ENCODE measurements at places on chromosomes 1 and 21.

- DNase-seq, result no peak
These were observed 510.4 kb upstream of the ZP4 start for GRCh38 chr1:238401144-238401543.

GRCh38 chr1:147267711-147268110, 25.2 kb downstream of the CHD1L start:
- DNase-seq, result no peak

DNA sequence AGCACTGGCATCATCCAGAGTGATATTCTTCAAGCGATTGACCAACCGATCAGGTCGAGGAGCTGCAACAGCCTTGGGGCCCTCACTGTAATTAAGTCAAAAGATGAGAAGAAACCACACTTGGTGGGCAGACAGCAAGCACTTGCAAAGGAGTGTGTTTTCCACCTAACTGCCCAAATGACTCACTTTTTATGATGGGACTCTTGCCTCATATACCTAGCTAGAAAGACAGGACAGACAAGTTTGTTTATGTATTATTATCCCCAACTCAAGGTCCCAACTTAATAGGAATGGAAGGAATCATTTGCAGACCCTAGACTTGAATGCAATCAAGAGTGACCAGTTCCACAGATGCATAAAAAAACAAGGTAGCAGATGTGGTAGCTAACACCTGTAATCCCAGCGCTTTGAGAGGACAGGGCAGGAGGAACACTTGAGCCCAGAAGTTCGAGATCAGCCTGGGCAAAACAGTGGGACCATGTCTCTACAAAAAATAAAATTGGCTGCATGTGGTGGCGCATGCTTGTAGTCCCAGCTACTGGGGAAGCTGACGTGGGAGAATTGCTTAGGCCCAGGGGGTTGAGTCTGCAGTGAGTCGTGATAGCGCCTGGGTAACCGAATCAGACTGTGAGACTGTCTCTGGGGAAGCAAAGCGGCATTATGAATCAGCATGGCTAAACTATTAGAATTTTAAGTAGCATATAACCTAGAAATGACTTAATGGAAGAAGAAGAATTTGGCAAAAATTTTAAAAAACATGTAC, 2.3 kb upstream of the NRAS start:
- no peak for DNase-seq

GRCh38 chr1:178189814-178190213, 95.9 kb downstream of the RASAL2 start:
- peak; percentile 79 for DNase-seq

- DNase-seq, result no peak
These were observed 6.2 kb downstream of the NPHP4 start for GRCh38 chr1:5986018-5986417.

DNA sequence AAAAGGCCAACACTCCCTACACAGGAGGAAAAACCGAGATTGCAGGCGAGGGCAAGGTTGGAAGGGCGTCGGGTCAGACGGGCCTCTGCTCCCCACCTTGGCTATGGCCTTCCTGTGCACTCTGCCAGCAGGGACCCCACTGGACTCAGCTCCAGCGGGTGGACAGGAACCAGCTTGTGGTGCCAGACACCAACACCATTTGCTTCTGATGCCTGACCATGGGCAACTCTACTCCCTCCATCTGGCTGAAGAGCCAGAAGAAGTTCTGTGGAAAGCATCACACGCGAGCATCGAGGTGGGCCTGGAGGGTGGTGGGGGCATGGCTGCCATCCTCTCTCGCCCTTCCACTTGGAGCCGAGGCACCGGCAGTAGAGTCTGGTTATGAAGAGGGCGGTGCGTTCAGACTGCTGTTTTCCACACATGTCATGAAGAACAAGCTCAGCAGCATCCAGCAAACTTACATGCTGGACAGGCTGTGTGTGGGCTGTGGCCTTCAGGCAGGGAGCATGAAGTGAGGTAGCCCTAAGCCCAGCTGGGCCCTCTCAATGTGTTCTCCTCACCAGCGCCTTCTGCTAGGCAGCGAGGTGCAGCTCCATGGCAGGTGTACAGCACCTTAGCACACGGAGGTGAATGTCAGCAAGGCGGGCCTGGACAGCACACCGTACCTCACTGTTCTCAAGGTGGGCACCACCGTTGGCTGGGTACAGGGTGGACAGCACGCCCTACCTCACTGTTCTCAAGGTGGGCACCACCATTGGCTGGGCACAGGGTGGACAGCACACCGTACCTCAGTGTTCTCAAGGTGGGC, 15.6 kb upstream of the ZNF669 start:
- DNase-seq, result no peak

DNA sequence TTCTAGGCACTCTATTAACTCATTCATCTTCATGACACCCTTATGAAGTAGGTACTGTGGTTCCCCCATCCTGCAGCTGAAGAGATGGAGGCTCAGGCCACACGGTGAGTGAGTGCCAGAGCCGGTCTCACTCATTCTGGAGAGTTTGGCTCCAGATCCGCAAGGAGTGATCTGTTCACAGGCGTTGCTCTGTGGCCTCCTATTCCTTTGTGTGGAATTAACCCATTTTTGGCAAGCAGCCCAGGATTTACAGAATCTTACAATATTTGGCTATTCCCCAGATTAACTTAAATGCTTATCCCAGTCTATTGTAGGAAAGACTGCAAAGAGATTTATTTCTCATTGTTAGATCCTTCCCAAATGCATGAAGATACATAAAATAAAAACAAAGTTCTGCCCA, 29.6 kb downstream of the KIAA0040 start:
- DNase-seq, result no peak

DNA sequence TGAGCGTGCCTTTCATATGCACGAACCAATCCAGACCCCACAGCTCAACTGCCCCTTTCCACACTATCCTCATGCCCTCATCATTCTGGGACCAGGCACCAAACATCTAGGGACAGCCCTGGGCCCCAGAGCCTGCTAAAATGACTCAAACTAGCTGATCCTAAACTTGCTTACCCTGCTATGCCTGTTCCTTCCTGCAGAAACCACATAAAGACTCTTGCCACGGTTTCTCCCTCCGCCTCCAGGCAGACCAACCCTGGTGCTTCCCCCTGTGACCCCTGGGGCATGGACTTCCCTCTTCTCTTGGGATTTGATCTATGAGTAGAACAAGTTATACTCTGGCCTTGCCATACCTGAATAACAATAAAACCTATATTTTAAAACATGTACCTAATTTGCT, 138.0 kb upstream of the CD34 start:
- peak; percentile 60 for DNase-seq

- DNase-seq, result peak; percentile 60
These were observed 202.9 kb downstream of the TBX15 start for GRCh38 chr1:118785246-118785645.

DNA sequence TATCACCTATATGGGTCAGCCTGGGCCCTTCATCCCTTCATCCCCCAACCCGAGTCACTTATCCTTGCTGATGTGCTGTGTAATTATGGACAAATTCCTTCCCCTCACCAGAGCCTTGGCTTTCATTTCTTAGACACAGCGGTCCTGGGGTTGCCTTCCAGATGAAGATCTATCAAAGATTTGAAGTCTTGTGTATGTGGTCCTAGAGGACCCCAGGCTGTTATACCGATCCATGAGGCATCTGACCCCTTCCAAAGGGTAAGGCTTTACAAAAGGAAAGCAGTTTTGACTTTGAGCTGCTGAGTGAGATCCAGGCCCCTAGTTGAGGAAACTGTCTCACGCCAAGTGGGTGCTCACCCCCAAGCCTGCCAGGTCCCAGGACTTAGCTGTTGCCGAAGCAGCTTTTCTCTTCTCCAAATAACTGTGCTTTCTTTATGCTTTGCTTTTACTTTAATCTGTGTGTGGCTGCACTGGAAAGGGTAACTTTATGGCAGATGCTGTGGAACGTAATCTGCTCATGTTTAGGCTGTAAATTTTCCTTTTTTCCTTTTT, 37.6 kb downstream of the MAN1C1 start:
- no peak for DNase-seq

GRCh38 chr1:59404796-59405195, 107.9 kb downstream of the FGGY start:
- no peak for DNase-seq

- no peak for DNase-seq
These were observed 5.7 kb downstream of the VAMP4 start for GRCh38 chr1:171736196-171736595.

- no peak for DNase-seq
These were observed 55.8 kb downstream of the COL18A1 start for GRCh38 chr21:45460611-45461368.

GRCh38 chr21:38811257-38811656, 5.5 kb downstream of the ETS2 start:
- DNase-seq, result no peak

GRCh38 chr1:94863919-94864318, 43.8 kb downstream of the SLC44A3 start:
- DNase-seq, result no peak

GRCh38 chr1:13570924-13571323, 12.7 kb upstream of the PDPN start:
- peak; percentile 13 for DNase-seq

- no peak for DNase-seq
These were observed 5.1 kb upstream of the TIAM1 start for GRCh38 chr21:31349208-31349607.

- peak; percentile 71 for DNase-seq
These were observed at the start of gene RIMKLA for GRCh38 chr1:42380586-42381279. TSS of gene RIMKLA (plus strand) at chr1:42380792. CDS start at chr1:42380935, 143 bp downstream.

DNA sequence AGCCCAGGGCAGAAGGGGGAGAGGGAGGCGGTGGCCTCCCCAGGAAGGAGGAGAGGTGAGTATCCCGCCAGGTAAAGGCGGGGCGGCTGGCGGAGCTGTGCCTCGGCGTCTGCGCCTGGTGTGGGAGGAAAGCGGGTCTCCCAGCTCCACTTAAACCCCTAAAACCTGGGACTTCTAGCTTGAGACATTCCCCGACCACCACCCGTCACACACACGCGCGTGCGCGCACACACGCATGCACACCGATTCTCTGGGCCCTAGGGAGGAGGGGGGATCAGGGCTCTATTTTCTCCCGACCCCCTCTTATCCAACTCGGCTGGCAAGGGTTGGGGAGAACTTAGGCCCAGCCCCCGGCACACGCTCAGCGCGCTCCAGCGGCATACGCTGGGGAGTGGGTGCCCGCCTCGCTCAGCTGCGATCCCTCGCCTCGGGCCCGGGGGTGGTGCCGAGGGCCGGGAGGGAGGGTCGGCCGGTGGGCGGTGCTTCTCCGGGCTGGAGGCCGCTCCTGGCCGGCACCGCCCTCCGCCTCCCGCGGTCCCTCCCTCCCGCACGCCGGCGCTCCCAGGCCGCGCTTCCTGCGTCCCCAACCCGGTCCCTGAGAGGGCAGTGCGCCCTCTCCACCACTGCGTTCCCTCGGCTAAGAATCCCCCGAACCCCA, at the start of gene TMEM51:
TSS of gene TMEM51 (plus strand) at position 564 of the 658 bp plus-strand sequence. CDS start 61,341 bp downstream, outside the sequence.
- DNase-seq, result peak; percentile 60

GRCh38 chr1:223714849-223715603, 2.7 kb downstream of the CAPN2 start:
- no peak for DNase-seq

DNA sequence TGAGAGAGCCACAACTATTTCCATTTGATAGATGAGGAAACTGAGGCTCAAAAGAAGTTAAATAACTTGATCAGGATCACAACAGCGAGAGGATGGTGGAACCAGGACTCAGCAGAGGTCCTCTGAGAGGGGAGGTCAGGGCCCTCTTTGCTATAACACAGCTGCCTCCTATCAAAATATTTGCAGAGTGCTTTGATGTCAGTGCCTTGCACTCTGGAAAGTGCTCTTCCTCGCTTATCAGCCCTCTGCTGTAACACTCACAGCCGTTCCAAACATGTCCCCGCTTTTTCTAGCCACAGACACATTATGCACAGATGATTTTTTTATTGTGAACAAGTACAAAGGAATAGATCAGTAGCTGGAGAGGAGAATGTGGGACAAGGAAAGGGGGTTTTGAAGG, 71.8 kb upstream of the ARHGAP29 start:
- DNase-seq, result no peak

- DNase-seq, result peak; percentile 52
These were observed 2.6 kb downstream of the GABPA start for GRCh38 chr21:25737421-25737820.

GRCh38 chr1:5640845-5641244, 351.4 kb downstream of the NPHP4 start:
- DNase-seq, result peak; percentile 47

- no peak for DNase-seq
These were observed 6.5 kb upstream of the RGS16 start for GRCh38 chr1:182610606-182611194.

GRCh38 chr1:96472471-96472870, 249.1 kb upstream of the PTBP2 start:
- DNase-seq, result no peak

DNA sequence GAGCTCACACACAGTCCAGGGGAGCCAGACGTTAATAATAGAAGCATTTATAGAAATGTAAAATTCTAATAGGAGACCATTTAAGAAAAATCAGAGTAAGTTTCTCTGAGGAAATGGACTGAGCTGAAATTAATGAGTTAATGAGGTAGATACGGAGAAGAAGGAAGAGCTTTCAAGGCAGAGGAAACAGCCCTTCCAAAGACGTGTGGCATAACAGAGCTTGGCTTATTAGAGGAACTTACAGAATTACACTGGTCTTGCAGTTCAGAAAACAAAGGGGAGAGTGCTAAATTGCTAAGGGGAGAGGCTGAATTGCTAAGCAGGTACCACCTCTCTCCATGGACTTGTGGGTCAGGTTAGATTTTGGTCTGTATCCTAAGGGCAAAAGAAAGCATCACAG, 8.2 kb upstream of the PIGK start:
- peak; percentile 46 for DNase-seq

DNA sequence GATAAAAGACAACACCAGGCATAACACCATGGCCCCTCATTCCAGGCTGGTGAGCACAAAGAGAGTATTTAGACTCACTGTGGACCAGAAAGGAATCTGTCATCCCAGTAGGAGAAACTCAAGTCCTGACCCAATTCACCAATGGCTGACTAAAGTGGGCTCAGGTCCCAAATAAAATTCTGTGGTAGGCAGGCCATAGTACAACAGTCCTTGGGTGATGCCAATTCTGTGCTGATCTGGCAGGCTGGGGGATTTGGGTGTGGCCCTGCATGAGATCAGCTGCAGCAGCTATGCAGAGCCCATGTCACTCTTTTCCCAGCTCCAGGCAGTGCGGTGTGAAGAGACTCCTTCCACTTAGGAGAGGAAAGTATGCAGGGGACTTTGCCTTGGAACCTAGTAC, 245.1 kb downstream of the LBR start:
- no peak for DNase-seq

DNA sequence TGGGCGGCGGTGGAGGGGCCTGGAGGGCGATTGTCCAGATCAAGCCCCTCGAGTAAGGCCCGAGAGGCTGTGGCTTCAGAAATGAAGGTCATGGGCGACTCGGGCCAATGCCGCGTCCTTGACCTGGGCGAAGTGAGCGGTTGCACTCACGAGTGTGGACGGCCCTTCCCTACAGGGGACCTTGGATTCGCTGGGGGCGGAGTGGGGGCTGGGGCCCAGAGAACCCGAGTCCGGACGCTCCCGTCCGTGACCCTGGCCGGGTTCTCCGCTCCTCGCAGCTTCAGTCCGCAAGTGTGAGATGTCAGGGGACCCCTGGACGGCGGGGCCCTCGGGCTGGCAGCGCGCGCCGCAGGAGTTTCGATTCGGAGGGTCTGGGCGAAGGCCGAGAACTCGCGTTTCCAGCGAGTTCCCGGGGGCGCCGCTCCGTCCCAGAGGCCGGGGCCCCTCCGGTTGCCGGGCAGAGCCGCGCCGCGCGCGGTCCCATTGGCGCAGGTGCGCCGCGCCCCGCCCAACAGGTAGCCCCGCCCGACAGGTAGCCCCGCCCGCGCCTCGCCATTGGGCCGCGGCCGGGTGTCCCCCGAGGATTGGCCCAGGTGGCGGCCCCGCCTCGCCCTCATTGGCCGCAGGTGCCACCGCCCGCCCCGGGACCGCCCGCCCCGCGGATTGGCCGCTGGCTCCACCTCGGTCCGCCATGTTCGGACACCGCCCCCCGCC, at the start of gene PRKCZ:
TSS of gene PRKCZ (plus strand) at position 694 of the 714 bp plus-strand sequence. CDS start 220 bp downstream, outside the sequence.
- DNase-seq, result peak; percentile 77

All from hematopoietic multipotent progenitor cell treated with erythropoietin and hydrocortisone succinate and interleukin-3 and kit ligand, for 4 days (in vitro differentiated cells).